ENCODE measurements at places on chromosomes 2 and 18.
A peak's percentile ranks its signal among the peaks of the same experiment; 100 is the strongest.

DNA sequence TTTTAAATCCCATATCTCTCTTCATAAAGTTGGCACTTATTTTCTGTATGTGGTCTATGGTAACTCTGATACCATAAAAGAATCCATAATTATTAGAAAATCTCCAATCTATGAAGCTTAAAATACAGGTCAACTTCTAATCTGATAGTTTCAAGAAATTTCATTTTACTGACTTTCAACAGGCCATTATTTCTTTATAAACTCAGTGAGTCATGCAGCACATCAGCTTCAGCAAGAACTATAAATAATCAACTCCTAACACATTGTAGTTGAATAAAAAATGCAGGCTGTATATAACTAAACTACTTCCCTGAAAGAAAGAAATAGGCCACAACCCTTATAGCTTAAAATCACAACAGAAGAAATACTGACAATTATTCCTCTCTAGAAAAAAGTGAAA is 204.3 kb upstream of the CCDC150 start:
- DNase-seq, result no peak

GRCh38 chr2:55771612-55772011 is 78.0 kb upstream of the PNPT1 start:
- peak; percentile 32 for DNase-seq

DNA sequence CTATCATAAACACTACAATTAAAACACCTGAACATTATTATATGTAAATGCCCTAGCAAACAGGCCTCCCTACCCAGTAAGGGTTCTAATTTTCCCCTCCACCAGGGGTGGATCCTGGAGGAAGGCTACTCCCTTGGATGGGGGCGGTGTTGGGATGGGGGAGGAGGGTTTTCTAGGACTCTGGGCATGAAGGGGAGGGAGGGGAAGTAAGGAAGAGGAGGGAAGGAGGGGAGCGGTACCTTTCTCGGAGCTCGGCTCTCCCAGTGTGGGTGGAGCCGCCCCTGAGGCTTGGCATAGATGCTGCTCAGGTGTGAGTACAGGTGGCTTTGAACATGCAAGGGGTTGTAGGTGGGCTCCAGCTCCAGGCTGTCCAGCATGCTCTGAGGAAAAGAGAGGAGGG is 5.4 kb downstream of the DOK1 start:
- DNase-seq, result peak; percentile 76

DNA sequence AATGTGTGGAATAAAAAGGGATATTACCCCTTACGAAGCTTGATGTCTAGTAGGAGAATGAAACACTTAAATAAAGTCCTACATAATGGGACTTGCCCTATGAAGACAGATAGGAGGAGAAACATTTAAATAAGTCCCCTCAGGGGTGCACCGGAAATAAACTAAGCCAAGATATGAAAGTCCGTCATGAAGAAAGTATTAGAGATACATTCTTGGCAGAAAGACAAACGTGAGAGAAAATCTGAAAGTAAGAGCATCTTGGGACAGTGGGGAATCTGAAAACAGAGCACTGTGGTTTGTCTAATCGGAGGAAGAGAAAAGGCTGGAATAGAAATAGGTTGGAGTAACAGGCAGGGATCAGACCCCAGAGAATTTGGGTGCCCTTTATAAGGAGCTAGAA is 516.9 kb upstream of the DSEL start:
- DNase-seq, result no peak

- DNase-seq, result no peak
These were observed 105.2 kb downstream of the FSHR start for GRCh38 chr2:49049161-49049560.

DNA sequence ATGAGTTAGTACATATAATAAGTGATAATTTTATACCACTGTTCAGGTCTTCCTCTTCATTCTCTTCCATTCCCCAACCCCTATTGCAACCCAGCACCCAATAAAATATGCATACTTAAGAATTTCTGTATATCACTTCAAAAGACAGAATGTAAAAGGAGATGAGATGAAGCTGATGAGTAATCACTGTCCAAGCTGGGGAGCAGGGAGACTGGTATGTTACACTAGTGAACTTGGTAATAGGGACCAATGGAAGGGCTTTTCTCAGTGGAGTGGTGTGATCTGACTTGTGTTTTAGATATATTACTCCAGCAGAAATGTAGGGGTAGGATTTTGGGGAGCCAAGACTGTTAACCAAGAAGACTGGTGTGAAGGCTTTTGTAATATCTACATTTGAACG is 18.0 kb upstream of the ARHGAP28 start:
- DNase-seq, result no peak

DNA sequence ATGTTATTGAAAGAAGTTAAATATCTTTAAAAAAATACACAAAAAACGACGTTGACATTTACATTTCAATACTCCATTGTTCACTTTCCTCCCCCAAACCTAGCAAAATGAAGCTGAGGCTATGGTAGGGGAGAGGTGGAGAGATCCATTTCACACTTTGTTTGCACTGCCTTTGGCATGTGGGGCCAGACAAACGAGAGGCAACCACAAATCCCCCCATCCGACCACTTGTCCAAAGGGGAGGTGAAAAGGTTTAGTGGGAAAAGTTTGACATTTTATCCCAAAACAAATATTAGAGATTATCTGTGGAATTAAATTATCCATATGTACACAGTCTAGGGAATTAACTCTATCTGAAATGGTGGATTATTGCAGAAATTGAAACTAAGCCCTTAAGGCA is 261.7 kb upstream of the FIGN start:
- DNase-seq, result no peak

- DNase-seq, result peak; percentile 41
These were observed 110.4 kb downstream of the CYP26B1 start for GRCh38 chr2:72037261-72037666.

- no peak for DNase-seq
These were observed 334.9 kb downstream of the CYP26B1 start for GRCh38 chr2:71812736-71813135.

DNA sequence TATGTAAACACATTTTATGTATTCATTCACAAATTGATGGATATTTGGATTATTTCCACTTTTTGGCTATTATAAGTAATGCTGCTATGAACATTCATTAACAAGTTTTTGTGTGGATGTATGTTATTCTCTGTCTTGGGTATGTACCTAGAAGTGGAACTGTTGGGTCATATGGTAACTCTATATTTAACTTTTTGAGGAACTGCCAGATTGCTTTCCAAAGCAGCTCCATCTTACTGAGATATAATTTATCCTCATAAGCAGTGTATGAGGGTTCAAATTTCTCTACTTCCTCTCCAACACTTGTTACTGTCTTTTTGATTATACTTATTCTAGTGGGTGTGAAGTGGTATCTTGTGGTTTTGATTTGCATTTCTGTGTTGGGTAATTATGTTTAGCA is 7.1 kb upstream of the EML6 start:
- no peak for DNase-seq

GRCh38 chr18:75209951-75210258 is 692 bp upstream of the TSHZ1 start:
- no peak for DNase-seq

GRCh38 chr18:6547476-6547875 is 132.8 kb upstream of the L3MBTL4 start:
- no peak for DNase-seq

- DNase-seq, result no peak
These were observed 1377.6 kb upstream of the PIK3C3 start for GRCh38 chr18:40577239-40577980.

DNA sequence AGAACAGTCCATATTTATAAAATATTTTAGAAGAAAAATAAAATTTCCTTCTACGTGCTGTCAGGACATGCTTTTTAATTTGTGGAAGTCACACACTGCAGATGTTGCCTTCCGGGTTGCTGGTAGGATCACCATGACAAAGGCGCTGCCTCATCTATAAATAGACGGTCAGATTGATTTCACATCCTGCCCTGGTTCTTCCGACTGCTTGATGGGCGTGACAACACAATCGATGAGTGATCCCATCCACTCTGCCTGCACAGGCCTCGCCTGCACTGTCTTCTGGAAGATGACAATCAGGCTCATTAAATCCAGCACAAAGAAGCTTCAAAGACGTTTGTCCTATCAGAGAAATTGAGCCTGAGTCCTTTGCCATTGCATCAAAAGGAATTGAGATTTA is 318.9 kb upstream of the TRIB2 start:
- no peak for DNase-seq

DNA sequence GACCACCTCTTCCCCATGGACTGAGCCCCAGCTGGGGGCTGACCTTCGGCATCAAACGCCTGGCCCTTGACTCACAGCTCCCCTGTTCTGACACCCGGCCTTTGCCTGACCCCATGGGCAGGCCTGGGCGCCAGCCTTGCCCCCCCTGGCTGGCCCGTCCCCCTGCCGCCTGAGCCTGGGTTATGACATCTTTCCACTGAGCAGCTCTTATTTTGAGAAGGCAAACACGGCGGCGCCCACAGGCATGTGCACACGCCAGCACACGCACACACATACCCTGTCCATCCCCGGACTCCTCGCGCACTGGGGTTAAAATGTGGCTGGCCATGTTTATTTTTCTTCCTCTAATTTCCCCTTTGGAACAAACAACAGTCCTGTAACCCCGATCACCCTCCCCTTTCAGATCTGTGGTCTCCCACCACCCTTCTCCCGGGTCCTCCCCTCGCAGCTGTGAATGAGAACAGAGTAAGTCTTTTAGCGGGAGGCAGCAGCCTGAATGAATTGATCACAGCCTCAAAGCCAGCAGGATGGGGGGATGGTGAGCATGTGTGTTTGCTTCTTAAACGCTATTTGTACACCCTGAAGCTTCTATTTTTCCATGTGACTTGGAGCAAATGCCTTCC is 11.8 kb upstream of the ATOH8 start:
- peak; percentile 65 for DNase-seq

- peak; percentile 63 for DNase-seq
These were observed 22.7 kb downstream of the TMEM87B start for GRCh38 chr2:112077814-112078213.

DNA sequence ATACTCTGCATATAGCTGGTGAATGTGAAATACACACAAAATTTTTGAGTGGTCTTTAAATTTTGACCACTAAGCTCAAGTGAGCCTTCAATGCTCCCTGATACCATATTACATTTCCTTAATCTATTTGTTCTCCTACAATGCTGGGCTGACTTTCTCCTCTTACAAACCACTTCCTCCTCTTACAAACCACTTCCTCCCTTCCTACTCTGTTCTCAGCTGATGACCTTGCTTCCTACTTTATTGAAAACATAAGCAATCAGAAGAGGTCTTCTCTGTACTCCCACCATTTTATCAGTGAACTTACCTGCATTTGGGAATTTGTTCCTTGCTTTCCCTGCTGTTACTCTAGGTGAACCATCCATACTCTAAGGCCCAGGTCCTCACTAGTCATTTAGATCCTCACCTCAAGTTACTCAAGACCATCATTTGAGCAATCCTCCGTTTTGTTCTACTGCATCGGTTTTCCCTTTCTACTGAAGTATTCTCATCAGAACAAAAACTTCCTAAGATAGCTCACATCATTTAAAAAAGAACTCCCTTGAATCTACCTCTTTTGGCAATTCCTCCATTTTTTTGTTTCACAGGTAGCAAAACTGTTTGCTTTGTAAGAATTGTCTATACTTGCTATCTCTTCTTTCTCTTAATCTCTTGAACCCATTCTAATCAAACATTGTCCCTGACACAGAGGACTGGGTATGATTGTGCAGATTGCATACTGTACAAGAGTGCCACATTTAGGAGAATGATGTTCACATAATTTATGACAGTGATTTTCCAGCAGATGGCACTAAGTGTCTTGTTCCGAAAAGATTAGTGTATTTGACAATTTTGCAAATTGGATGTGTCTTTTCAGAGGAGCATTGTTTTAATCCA is 96.5 kb downstream of the EPB41L5 start:
- DNase-seq, result no peak

GRCh38 chr18:49725809-49726674 is 87.3 kb downstream of the ACAA2 start:
- peak; percentile 76 for DNase-seq

DNA sequence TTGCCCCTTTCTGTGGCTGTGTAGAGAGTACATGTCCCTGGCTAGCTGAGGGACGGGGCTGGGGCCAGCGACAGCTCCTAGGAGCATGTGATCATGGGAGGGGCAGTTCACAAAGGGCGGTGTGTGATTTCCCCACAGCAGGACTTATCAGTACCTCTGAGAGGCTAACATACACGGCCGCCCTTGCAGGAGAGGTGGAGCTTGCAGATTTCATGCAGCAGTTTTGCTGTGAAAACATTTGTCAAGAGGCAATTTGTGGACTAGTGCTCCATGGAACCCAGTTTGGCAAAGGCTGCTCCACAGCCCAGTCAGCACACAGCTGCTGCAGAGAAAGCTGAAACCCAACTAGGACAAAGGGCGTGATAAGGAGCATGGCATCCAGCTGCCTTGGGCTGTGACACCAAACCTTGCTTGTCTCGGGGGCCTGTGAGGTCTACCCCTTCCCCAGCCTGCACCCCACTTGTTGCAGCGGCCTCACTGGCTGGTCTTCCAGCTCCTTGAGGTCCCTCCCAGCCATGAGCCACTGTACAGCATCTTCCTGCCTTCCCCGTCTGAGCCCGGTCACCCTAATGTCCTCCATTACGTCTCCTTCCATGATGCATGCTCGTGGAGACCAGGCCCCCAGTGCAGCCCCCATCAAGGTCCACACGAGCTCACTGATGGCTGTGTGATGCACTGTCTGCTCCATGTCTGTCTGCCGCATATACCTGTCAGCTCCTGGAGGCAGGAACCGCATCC is 121.4 kb upstream of the HDAC4 start:
- DNase-seq, result no peak

GRCh38 chr18:78934551-78935225 is 44.9 kb upstream of the SALL3 start:
- DNase-seq, result no peak

GRCh38 chr2:26936855-26937254 is 33.6 kb upstream of the MAPRE3 start:
- no peak for DNase-seq

GRCh38 chr2:15158532-15158931 is 402.6 kb downstream of the NBAS start:
- DNase-seq, result no peak

GRCh38 chr2:215452725-215453124 is 16.9 kb upstream of the FN1 start:
- DNase-seq, result peak; percentile 35

- no peak for DNase-seq
These were observed 148.6 kb upstream of the KCNJ3 start for GRCh38 chr2:154549869-154550268.

DNA sequence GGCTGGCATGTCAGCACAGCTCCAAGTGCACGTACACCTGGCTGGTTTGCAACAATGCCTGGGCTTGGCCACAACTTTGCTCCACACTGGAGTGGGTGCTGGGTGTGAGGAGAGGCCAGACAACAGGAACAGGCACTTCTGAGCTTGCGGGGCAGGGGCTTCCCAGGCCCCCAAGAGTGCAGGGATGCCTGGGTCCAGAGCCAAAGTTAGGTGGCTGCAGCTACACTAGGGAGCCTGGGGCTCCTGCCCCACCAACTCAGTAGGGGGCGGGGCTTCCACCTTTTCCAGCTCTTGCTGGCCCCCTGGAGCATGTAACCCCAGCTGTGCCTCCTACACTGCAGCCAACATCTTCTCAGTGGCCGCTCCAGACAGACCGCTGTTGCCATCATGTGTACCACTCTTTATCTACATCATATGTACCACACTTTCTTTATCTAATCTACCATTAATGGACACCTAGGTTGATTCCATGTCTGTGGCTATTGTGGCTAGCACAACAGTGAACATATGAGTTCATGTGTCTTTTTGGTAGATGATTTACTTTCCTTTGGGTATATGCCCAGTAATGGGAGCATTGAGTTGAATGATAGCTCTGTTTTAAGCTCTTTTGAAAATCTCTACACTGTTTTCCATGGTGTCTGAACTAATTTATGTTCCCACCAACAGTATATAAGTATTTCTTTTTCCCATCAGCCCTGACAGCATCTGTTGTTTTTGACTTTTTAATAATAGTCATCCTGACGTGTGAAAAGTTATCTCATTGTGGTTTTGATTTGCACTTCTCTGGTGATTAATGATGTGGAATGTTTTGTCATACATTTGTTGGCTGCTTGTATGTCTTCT is 87.9 kb downstream of the ZNF804A start:
- no peak for DNase-seq
